ENCODE measurements at places on chromosomes 2 and 18.

DNA sequence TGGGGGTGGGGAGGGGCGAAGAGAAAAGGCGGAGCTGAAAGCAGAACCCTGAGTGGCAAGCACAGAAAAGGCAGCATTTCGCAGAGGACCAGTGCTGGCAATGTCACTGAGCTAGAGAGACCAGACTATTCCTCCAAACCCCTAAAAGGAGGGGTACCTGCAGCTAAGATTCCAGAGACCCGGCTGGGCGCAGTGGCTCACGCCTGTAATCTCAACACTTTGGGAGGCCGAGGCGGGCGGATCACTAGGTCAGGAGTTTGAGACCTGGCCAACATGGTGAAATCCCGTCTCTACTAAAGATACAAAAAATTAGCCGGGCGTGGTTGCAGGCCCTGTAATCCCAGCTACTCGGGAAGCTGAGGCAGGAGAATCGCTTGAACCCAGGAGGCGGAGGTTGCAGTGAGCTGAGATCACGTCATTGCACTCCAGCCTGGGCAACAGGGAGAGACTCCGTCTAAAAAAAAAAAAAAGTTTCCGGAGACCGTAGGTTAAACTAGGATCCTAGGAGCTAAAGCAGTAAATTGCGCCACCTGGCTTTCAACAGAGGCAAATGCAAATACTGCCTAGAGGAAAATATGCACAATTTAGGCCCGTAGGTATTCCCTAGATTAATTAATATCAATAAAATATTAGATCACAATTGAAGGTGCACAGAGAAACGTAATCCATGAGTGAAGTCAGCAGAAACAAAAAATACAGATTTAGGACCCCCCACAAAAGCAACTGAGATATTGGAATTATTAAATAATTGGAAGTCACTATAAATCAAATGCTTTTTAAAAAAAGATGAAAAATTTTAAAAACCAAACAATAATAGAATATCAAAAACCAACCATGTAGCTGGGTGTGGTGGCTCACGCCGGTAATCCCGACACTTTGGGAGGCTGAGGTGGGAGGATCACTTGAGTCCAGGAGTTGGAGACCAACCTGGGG is 4.9 kb downstream of the UCN start:
- no peak for DNase-seq

- DNase-seq = no peak
Observed at GRCh38 chr18:4017480-4017879, 437.6 kb downstream of the DLGAP1 start.

- no peak for DNase-seq
Observed at GRCh38 chr2:64967601-64968000, 21.6 kb upstream of the SLC1A4 start.

GRCh38 chr2:135456835-135457234 is 74.2 kb downstream of the ZRANB3 start:
- no peak for DNase-seq

GRCh38 chr2:65395621-65396347 is 36.6 kb downstream of the SPRED2 start:
- no peak for DNase-seq

GRCh38 chr18:74857901-74858300 is 260.2 kb downstream of the ZNF407 start:
- no peak for DNase-seq

DNA sequence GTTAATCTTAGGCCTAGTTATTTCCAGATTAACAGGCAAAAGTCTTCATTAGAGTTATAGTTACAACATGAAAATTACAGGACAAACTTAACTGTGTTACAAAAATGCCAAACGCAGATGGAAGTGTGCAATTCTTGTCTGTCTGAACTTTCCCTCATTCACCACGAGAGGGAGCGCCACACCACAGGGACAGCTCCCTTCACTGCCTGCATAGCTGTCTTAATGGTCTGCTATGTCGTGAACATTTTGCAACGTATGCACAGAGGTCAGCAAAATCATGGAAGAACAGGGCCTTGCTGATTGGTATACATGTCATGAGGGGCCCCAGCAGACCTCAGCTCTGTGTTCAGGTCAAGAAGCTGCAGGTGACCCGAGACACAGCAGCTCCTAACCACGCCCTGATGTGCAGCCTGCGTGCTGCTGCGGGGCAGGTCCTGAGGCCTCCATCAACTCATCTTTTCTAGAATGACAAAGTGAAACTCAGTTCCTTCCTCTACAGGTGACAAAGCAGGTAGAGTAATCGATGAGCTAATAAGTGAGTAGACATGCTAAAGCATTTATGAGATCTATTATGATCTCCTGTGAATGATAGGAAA is 78.8 kb upstream of the ATP8B1 start:
- peak; percentile 59 for DNase-seq

GRCh38 chr18:55751476-55751875 is 163.5 kb upstream of the TCF4 start:
- DNase-seq = no peak

GRCh38 chr2:65264821-65265670 is 37.4 kb downstream of the ACTR2 start:
- DNase-seq = peak; percentile 64

DNA sequence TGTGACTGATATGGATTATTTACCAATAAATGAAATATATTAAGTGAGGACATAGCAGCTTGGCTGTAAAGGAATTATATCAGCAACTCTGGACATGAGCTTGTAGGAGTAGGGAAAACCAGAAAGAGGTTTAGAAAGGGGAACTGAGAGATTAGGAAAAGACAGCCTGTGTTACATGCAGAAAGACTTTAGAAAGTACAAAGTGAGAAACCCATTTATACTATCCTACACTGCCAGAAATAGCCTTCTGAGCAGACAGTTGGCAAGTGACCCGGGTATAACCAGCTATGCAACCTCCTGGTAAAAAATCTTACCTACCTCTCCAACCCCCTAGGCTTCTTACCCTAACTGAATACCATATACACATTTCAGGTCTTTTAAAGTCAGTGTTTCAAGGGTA is 134.1 kb downstream of the ANKRD44 start:
- DNase-seq = no peak

- no peak for DNase-seq
Observed at GRCh38 chr2:72917138-72917876, at the start of gene EMX1. TSS of gene EMX1 (plus strand) at chr2:72917519. CDS start at chr2:72917853, 334 bp downstream.

DNA sequence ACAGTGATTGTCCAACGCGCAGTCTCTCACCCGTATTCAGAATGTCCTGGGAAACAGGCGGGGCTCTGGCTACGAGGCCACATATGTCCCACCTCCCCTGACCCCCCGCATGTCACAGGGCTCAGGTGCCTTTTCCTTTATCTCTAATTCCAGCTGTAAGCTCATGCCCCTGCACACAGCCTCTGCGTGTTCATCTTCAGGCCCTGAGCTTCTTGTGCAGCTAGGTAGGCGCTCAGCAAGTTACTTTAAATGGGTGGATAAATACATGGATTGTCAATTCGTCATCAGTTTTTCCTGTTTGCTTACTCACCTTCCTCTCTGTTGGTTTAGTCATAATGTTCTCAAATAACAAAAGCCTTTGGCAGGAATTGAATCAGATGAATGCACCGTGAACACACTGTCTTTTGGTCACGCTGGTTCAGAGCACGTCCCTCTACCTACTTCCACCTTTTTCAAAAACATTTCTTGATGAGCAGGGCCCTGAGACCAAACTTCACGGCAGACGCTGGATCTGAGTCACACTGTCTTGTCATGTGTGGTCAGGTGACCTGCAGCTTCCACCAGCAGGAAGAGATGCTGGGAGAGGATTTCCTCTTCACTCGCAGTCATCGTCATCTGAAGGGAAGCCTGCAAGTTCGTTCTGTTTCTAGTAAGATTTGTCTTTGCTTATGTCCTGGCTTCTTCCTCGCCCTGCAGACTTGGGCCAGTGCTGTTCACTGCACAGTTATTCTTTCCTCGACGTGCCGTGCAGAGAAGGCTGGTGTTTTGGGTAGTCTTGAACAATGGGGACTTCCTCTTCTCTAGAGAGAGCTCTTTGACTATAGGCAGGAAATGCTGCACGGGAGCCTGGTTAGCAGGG is 138.1 kb downstream of the PTGR3 start:
- DNase-seq = peak; percentile 39

DNA sequence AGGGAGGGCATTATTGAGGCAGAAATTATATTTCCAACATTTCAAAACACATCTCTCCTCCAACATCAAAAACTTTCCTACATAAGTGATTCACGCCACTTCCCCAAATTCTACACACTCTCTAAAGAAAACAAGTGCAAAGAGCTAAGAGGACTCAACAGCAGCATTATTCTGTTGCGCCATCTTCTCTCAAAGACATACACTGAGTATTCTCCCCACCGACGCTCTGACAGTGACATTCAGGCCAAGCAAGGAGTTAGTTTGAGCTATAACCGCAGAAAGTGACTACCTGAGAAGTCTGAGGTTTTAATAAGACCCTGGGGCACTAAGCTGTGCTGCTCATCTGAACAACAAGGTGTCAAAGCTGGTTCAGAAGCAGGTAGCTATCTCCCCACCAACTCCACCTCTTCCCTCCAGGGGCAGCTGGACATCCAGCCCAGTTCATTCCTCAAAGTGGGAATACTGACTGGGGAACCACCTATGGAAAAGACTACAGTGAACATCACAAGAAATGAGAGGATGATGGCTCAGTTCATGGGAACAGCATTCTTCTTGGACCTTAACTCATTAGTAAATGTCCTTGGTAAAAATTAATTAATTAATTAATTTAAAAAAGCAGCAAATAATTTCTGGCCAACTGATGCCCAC is 309.5 kb upstream of the CCDC68 start:
- no peak for DNase-seq

- no peak for DNase-seq
Observed at GRCh38 chr2:102391565-102391964, 31.4 kb upstream of the IL18RAP start.

DNA sequence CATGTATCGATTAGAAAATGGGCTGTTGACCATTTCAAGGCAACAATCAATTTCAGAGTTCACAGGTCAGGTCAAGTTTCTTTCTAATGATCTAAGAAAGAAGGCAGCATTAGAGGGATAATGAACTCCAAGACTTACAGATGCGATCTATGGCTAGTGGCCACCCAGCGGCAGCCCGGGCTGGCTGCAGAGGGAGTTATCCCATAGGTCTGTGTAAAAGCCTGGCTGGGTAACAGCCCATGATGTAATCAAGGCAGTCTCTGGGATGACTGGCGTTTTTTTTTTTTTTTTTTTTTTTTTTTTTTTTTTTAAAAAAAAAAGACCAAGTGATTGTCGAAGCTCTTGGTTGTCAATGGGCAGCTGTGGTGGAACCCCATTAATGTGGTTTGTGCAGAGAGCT is 171.1 kb upstream of the SKOR2 start:
- DNase-seq = no peak

DNA sequence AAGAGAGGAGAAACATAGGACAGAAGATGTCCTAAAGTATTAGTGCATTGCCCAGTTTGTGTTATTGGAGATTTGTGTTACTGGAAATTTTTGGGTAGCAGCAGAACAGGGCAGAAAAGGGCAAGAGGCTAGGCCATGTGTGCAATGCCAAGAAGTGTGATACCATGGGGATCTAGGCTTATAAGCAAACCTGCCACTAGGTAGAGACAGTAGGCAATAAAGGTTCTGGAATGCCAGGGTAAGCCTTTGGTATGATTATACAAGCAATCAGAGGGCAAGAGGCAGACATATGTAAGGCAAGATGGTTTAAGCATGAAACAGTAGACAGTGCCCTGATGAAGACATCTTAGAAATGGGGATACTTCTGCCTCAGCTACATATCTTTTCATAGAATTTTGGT is 12.3 kb upstream of the CERS6 start:
- DNase-seq = no peak

GRCh38 chr2:221513232-221513631 is 58.9 kb downstream of the EPHA4 start:
- no peak for DNase-seq

- DNase-seq = no peak
Observed at GRCh38 chr18:76571689-76572088, 76.6 kb upstream of the ZNF516 start.

DNA sequence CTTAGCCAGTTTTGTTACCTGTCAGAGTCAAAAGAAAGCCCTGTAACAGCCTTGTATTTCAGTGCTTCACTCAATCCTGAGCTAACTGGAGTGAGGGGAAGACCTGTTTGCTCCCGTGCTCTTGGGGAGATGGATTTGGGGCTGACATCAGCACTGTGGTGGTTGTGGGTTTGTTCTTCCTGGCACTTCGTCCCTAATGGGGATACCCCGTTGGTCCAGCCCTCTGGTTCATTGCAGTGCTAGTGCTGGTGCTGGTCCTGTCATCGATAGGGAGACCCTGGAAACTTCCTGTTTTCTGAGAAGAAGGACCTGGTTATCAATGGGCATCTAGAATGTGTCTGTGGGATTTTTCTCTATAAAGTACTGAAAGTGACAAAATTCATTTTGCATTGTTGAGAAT is 205.4 kb downstream of the ZNF407 start:
- no peak for DNase-seq

DNA sequence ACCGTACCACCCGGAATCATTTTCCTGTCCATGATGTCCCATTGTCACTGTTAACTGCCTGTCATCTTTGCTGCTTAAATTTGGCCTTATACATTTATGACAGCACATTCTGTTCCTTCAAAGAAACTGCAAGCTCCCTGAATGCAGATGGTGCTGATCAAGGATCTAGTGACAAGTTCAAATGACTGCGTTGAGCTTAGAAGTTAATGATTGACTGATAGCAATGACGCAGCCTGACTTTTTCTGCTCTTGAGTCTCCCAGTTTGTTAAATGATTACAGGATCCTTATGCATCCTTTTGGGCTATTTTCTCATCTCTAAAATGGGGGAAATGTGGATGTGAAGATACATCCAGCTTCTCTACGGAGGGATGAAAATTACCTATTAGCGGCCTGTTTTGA is 159.0 kb downstream of the DCC start:
- DNase-seq = no peak

DNA sequence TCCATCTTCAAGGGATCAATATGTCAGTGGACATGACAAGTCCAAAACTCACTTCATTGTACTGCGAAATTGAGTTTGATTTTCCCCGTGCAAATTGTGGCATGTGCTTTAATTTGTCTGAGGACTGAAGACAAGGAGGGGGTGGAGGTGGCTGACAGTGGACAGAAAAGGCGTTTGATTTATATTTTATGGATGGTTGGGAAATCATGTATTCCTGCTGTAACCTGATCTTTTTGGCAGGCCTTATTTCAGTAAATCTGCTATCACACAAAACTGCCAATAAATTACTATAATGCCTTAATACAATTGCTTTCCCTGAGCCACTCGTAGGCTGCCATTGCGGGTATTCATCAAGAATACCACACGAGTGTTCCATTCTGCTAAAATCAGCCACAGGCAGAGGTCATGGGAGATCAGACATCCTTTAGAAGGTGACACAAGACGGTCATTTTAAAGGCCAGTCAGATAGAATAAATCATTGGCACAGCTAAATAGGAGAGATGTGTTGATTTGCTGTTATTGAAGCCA is 720.5 kb downstream of the MBD2 start:
- no peak for DNase-seq

DNA sequence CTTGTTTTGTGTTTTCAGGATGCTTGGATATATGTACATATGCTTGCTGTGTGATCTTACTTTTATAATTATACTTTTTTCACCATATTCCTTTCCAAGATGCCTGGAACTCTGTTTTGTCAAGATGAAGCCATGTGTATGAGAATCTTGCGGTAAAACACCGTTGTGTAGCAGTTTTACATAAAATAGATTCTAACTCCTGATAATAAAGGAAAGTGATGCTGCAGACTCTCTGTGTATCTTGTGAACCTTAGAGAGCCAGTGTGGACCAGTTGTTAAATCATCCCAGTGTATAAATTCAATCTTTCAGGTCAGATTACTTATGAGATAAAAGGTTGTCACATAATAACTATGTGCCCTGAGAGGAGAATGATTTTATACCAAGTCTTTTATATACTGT is 12.5 kb upstream of the ITGA4 start:
- DNase-seq = no peak
